GF-D8 (cell line): ENCODE measurements at places on chromosomes 16 and 17.

GRCh38 chr16:47198180-47198575 is 54.4 kb upstream of the NETO2 start:
- DNase-seq = no peak

GRCh38 chr17:39553341-39553945 is 54.3 kb downstream of the NEUROD2 start:
- no peak for DNase-seq

- DNase-seq = no peak
Measured at GRCh38 chr17:76248013-76248782, 7.9 kb upstream of the RNF157 start.

DNA sequence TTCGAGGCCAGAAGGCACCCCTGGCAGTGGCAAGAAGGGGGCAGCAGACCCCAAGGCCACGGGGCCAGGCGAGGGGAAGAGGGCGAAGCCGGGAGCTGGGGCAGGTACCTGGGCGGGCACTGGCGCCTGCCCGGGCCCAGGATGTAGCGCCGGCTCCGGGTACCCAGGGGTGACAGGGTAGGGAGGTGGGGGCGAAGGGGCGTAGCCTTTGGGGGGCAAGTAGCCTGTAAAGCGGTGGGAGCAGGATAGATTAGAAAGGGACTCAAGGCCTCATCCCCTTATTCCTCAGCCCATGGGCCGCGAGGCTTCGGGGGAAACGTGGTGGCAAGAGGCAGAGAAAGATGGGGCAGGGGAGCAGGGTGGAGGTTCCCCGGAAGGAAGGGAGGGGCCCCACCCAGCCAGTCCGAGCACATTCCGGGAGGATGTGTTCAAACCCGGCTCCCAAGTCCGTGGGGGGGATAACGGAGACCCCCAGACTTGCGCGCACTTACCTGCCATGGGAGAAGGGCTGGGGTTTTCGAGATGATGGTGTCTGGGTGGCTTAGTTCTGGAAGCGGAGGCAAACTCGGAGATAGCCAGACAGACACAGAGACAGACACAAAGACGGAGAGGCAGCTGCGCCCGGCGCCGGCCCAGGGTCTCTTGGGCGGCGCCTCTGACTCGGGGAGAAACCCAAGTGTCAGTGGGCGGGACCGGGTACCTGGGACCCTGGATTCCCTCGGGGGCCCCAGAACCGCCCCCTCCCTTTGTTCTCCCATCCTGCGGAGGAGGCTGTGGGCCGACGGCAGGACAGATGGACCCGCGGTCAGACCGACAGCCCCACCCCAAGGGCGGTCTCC is 493 bp downstream of the PLSCR3 start:
- no peak for DNase-seq

GRCh38 chr16:88599825-88600538 is 29.8 kb downstream of the ZC3H18 start:
- no peak for DNase-seq

- DNase-seq = no peak
Measured at GRCh38 chr16:55146966-55147365, 177.0 kb upstream of the IRX6 start.

GRCh38 chr17:28961391-28961790 is 10.1 kb upstream of the PHF12 start:
- DNase-seq = no peak

DNA sequence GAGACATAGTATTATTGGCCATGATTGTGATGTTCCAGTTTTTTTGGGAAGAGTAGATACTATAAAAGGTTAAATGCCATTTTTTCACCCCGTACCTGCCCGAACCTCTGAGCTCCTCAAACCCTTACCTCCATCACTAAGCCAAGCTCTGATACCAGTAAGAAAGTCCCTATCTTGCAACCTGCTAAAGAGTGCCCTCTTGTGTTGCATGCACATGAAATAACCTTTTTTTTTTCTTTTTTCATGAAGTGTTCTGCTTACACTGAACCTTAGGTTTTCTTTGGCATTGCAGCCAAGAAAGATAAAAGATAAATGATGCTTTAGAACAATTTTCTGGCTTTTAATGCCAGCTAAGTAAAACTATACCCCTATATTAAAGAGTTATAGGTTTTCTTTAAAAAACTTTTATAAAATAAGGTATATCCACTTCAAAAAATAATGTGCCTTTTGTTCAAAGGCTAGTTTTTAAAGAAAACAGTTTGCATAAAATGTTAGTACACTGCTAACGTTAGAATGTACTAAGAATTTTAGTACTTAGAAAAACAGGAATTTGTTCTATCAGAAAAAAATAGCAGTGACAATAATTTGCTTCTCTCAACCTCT is 295.3 kb upstream of the PMFBP1 start:
- DNase-seq = peak; percentile 26

GRCh38 chr17:208429-208828 is 27.0 kb upstream of the DOC2B start:
- DNase-seq = no peak

DNA sequence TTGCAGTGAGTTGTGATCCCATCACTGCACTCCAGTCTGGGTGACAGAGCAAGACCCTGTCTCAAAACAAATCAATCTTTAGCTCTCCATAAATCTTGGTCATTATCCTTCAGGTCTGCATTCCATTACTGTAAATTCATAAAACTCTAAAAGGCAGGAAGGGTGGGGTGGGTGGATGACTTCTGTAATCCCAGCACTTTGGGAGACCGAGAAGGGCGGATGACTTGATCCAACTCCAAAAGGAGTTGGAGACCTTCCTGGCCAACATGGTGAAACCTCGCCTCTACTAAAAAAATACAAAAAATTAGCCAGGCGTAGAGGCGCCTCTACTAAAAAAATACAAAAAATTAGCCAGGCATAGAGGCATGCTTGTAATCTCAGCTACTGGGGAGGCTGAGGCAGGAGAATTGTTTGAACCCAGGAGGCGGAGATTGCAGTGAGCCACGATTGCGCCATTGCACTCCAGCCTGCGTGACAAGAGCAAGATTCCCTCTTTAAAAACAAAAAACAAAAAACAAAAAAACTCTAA is 2.2 kb upstream of the UBE2Z start:
- DNase-seq = no peak

DNA sequence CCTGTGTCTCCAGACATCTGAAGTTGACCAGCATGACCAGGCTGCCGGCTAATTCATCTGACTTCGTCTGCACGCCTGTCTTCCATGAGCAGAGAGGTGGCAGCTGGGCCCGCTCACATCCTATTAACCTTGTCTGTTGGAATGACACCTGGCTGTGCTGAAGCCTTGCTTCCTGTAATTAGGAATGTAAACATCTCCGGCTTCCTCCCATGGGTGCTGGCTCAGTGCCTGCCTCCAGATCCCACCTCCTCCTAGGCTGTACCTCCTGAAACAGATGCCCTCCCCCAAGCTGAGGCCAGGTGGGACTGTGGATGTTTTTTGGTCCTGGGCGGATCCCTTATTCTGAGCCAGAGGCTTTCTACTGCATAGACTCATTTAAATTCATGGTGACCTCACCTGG is 296.3 kb downstream of the HS3ST4 start:
- DNase-seq = no peak

- DNase-seq = no peak
Measured at GRCh38 chr16:78703936-78704335, 604.5 kb downstream of the WWOX start.

DNA sequence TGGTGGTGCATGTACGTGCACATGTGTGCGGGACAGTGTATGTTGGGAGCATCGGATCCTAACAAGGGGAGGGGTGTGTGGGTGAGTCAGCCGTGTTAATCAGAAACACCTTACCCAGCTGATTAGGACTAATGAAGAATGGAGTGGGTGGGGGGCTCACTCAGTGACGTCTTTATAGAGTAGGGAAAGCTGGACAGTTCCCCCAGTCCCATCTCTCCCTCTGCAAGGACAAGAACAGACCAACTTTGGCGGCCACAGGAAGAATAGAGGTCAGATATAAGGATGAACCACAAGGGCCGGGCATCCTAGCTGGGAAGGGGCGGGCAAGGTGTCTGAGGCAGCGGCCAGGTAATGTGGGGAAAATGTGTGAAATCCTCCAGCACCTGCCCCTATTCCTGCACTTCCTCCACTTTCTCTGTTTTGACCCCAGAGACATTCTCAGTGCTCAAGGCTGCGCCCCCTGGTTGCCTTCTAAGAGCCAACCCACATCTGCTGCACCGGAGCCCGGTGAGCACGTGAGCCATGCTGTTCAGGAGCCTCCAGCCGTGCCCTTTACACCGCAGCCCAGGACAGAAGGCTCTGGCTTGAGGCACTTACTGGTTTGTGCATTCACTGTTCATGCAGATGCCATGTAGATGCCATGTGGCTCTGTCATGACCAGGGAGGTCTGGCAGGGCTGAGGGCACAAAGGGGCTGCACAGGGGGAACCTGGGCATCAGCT is 18.9 kb upstream of the TBX21 start:
- DNase-seq = no peak

GRCh38 chr17:8124350-8125153 is 646 bp upstream of the HES7 start:
- no peak for DNase-seq

GRCh38 chr17:81277421-81277820 is 17.7 kb downstream of the SLC38A10 start:
- DNase-seq = no peak

- DNase-seq = no peak
Measured at GRCh38 chr17:8618825-8619224, 11.7 kb downstream of the MYH10 start.

DNA sequence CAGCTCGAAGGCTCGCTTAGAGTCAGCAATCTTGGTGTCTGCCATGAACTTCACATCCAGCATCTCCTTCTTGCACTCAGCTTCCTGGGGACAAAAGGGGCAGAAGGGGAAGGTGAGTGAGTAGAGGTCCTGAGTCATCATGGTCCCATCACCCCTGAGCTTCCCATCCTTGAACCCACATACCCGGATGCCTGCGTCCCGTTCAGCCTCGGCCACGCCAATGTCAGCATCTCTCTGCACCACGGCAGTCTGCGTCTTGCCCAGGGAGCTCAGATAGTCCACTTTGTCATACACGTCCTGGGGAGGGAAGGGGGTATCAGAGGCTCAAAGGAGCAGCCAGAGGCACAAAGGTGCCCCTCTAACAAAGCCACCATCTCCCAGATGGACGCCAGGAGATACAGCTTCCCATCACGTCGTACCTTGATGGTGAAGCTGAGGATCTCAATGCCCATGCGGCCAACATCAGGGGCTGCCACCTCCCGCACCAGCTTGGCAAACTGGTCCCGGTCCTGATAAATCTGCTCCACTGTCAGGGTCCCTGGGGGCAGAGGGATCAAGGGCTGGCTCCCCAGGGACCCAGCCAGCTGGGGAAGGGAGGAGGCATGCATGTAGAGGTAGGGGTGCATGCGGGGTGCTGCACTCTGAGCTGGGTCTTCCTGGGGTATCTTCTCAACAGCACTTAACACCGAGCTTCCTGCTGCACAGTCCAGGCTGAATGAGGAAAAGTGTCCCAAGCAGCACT is 15.2 kb downstream of the FLOT2 start:
- DNase-seq = no peak

- no peak for DNase-seq
Measured at GRCh38 chr16:58157951-58158540, 28.9 kb upstream of the CFAP20 start.

- no peak for DNase-seq
Measured at GRCh38 chr16:72159386-72159785, 12.6 kb downstream of the PMFBP1 start.

DNA sequence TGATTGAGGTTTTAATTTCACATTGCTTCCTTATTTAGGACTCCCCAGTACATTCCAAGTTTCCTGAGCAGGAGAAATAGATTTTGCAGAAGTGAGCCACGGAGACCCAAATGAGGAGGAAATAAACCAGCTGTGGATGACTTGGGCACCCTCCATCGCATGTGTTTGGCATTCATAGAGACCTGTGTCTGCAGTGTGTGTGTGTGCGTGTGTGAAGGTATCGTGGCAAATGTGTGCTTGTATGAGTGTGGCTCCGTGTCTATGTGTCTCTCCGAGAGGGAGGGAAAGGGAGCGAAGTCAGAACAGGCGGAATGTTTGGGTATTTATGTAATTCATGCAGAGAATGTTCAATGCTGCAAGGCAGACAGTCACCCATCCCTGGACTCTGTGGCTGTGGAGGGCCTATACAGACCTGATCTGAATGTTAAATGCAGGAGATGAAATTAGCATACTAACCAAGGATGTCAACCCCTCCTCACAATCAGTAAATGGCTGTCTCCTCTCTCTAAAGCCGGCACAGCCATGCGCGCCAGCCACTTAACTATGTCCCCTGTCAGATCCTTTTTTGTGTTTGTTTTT is 186.0 kb upstream of the ZFHX3 start:
- no peak for DNase-seq

DNA sequence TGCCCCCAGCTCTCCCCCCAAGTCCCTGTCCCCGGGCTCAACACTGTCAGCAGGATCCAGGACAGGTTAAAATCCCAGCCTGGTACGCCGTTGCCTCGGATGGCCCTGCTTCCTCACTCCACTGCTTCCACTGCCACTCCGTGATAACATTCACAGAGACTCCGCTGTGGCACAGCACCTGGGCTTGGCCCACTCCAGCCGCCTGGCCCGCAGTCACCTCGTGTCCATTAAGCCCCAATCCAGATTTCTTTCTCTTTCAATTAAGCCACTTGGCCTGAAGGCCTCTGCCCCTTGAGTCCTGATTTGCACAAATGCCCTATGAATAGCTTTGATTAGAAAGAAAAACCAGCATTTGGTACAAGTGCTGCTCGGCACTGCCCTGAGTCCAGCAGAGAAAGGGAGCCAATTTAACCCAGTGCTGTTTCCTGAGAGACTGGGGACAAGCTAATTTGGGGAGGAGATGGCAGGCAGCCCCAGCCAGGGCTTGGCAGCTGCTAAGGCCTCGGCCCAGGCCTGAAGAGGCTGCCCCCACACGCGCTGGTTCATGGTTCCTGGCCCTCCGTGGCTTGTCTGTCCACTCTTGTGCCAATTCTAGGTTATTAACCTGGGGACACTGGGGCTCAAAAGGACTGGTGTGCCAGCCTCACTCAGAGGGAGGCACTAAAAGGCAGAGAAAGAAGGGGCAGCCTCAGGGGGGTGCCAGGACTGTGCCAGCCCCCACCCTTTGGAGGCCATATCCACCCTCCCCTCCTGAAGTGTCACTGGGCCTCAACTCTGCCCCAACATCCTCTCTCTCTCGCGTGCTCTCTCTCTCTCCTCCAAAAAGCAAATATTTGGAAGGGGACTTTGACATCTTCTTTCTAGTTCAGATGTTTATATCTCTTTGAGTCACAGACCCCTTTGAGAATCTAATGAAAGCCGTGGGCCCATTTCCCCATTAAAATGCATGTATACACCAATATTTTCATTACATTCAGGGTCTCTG is 29.8 kb upstream of the SPPL2C start:
- DNase-seq = no peak
